Glutamatergic neuron (in vitro differentiated cells): ENCODE measurements at places on chromosomes 5 and 9. TPM values are rescaled to one million over a fixed set of nuclear protein-coding genes. Genes with fewer than 3 reads are reported as not detected.

DNA sequence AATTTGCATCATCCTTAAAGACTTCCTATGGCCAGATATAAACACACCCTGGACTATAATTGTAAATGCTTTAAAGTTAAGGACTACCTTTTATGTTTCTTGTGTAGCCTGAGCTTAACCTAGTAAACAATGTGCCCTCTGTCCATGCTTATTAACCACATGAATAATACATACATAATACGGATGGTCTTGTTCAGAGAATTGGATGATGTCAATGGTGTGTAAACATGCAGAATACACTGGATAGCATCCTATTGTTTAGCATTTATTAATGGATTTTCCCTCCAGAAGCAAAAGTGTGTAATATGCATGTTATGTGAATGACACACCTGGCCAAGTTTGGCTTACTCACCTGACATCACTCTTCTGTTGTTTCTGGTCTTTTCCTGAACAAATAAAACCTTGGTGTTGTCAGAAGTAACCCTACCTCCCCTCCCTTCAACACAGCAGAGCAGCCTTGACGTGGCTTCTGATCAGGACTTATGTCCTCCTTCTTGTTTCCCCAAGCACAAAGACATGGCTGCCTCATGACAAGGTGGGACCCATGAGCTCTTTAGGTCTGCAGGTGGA, 517.9 kb downstream of the MTRR start:
- H3K27me3 ChIP-seq: peaks cover 3% of the 10 kb centered on the region
- H3K4me1 ChIP-seq: peaks cover 4% of the 10 kb centered on the region
- no peak for DNase-seq
- no peak overlapping the region for H3K27ac ChIP-seq
- H3K4me3 ChIP-seq: no peak overlapping the region

- peak overlapping the region; percentile 47 for H3K4me3 ChIP-seq
- peaks cover 43% of the 10 kb centered on the region for H3K4me1 ChIP-seq
- peak overlapping the region; percentile 82 for H3K27ac ChIP-seq
These were observed 5.2 kb downstream of the NTMT1 start for GRCh38 chr9:129630967-129631673.

GRCh38 chr9:126549246-126550006, 64.3 kb upstream of the LMX1B start:
- no peak overlapping the region for H3K4me3 ChIP-seq
- no peak overlapping the region for H3K27ac ChIP-seq
- H3K36me3 ChIP-seq: peaks cover 5% of the 10 kb centered on the region
- H3K27me3 ChIP-seq: no peaks in the 10 kb centered on the region
- DNase-seq: no peak
- no peaks in the 10 kb centered on the region for H3K4me1 ChIP-seq

- H3K36me3 ChIP-seq: no peaks in the 10 kb centered on the region
- H3K4me1 ChIP-seq: no peaks in the 10 kb centered on the region
- H3K27ac ChIP-seq: no peak overlapping the region
- H3K4me3 ChIP-seq: no peak overlapping the region
These were observed 259.3 kb downstream of the TUSC1 start for GRCh38 chr9:25418974-25419373.

GRCh38 chr9:134432471-134432870, 106.2 kb downstream of the RXRA start:
- no peak for DNase-seq
- H3K27me3 ChIP-seq: peaks cover 8% of the 10 kb centered on the region
- H3K36me3 ChIP-seq: no peaks in the 10 kb centered on the region
- no peak overlapping the region for H3K4me3 ChIP-seq

DNA sequence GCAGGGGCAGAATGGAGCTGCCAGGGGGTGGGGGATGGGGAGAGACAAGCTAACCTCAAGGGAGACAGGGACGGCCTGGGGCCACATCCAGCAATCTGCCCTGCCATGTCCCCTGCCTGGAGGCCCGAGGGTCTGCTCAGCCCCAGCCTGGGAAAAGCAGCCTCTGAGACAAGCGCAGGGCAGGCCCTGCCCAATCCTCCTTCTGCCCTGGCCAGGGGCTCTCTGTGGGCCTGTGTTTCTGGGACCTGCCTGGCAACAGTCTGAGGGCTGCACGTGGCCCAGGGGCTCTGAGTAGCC, 13.9 kb upstream of the QSOX2 start:
- peak; percentile 53 for DNase-seq
- no peak overlapping the region for H3K27ac ChIP-seq
- H3K27me3 ChIP-seq: peaks cover 2% of the 10 kb centered on the region
- H3K4me1 ChIP-seq: peaks cover 19% of the 10 kb centered on the region

GRCh38 chr5:105238561-105238960, 1676.0 kb upstream of the NUDT12 start:
- H3K36me3 ChIP-seq: no peaks in the 10 kb centered on the region
- no peaks in the 10 kb centered on the region for H3K27me3 ChIP-seq
- no peak for DNase-seq
- H3K27ac ChIP-seq: no peak overlapping the region
- H3K4me3 ChIP-seq: no peak overlapping the region

DNA sequence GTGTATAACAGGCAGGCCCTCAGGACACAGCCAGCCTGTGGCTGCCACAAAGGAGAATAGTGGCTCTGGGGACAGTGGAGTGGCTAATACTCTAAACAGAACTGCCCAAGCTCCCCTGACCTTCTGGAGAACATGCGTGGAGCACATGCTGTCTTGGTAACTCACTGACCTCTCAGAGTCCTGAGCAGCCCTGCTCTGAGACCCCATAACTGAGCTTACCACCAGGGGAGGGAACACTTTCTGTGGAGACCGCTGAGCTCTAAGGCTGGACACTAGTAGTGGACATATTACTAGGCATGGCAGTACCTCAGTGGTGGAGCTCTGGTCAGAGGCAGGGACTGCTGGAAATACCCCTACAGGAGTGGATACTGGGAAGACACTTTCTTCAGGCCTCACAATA, 60.2 kb upstream of the SPTLC1 start:
- H3K4me1 ChIP-seq: no peaks in the 10 kb centered on the region
- peaks cover 2% of the 10 kb centered on the region for H3K27me3 ChIP-seq
- H3K27ac ChIP-seq: no peak overlapping the region

GRCh38 chr5:113900816-113901215, 387.3 kb downstream of the YTHDC2 start:
- no peaks in the 10 kb centered on the region for H3K4me1 ChIP-seq
- no peaks in the 10 kb centered on the region for H3K27me3 ChIP-seq
- DNase-seq: no peak
- H3K36me3 ChIP-seq: no peaks in the 10 kb centered on the region

GRCh38 chr5:136682986-136683385, 317.6 kb upstream of the TRPC7 start:
- no peak overlapping the region for H3K4me3 ChIP-seq
- H3K27me3 ChIP-seq: no peaks in the 10 kb centered on the region
- H3K27ac ChIP-seq: no peak overlapping the region
- no peak for DNase-seq

DNA sequence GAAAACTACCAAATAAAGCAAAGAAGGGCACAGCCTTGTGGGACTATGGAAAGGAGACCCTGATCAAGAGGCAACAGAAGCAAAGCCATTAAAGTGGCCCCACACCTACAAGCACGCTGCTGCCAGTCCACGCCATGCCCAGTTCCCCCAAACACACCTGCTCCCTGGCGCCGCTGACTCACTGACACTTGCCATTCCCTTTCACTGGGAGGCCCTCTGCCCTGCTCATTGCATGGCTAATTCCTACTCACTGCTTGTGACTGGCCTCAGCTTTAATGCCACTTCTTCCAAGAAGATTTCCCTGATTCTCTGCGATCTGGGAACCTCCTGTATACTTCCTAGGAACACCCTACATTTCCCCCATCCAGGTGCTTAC, 71.2 kb upstream of the TAF1L start:
- H3K4me1 ChIP-seq: no peaks in the 10 kb centered on the region
- H3K27ac ChIP-seq: no peak overlapping the region
- no peaks in the 10 kb centered on the region for H3K27me3 ChIP-seq
- no peaks in the 10 kb centered on the region for H3K36me3 ChIP-seq
- H3K4me3 ChIP-seq: no peak overlapping the region

- H3K4me3 ChIP-seq: no peak overlapping the region
- peaks cover 12% of the 10 kb centered on the region for H3K4me1 ChIP-seq
- no peaks in the 10 kb centered on the region for H3K36me3 ChIP-seq
- no peak for DNase-seq
- no peak overlapping the region for H3K27ac ChIP-seq
These were observed 893.2 kb downstream of the DTWD2 start for GRCh38 chr5:118095115-118095514.

- H3K4me3 ChIP-seq: no peak overlapping the region
- H3K27ac ChIP-seq: no peak overlapping the region
- no peak for DNase-seq
- peaks cover 1% of the 10 kb centered on the region for H3K27me3 ChIP-seq
- no peaks in the 10 kb centered on the region for H3K36me3 ChIP-seq
These were observed 745.3 kb downstream of the NR2F1-AS1 start for GRCh38 chr5:92835712-92836111.

DNA sequence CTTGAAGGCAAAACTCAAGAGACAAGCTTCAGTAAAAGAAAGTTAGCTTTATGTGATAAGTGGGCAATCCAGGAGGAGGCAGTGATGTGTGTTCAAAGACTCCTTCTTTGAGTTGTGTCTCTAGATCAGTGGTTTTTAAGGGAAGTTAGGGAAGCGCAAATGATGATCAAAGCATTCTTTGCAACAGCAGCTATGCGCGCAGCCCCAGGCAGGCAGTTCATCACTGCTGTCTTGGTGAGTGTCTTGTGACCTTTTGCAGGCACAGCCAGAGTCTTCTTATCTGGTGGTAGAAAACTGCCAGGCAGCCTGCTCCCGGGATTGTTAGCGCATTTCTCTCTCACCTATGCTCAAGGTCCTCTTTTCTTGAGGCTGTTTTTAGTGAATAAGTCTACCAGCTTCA, 40.3 kb upstream of the CLK4 start:
- H3K4me3 ChIP-seq: no peak overlapping the region
- peaks cover 8% of the 10 kb centered on the region for H3K36me3 ChIP-seq
- H3K4me1 ChIP-seq: peaks cover 3% of the 10 kb centered on the region

GRCh38 chr9:35397216-35397698, 92.7 kb upstream of the RUSC2 start:
- no peak overlapping the region for H3K27ac ChIP-seq
- H3K36me3 ChIP-seq: peaks cover 28% of the 10 kb centered on the region
- DNase-seq: no peak

GRCh38 chr9:98930792-98931191, 12.9 kb upstream of the COL15A1 start:
- peaks cover 3% of the 10 kb centered on the region for H3K4me1 ChIP-seq
- no peak overlapping the region for H3K4me3 ChIP-seq
- no peak for DNase-seq
- H3K27ac ChIP-seq: no peak overlapping the region
- no peaks in the 10 kb centered on the region for H3K36me3 ChIP-seq

- no peak overlapping the region for H3K27ac ChIP-seq
- H3K4me3 ChIP-seq: no peak overlapping the region
- H3K27me3 ChIP-seq: no peaks in the 10 kb centered on the region
- H3K36me3 ChIP-seq: no peaks in the 10 kb centered on the region
- DNase-seq: no peak
These were observed 167.9 kb upstream of the PAPPA start for GRCh38 chr9:115985657-115986056.

DNA sequence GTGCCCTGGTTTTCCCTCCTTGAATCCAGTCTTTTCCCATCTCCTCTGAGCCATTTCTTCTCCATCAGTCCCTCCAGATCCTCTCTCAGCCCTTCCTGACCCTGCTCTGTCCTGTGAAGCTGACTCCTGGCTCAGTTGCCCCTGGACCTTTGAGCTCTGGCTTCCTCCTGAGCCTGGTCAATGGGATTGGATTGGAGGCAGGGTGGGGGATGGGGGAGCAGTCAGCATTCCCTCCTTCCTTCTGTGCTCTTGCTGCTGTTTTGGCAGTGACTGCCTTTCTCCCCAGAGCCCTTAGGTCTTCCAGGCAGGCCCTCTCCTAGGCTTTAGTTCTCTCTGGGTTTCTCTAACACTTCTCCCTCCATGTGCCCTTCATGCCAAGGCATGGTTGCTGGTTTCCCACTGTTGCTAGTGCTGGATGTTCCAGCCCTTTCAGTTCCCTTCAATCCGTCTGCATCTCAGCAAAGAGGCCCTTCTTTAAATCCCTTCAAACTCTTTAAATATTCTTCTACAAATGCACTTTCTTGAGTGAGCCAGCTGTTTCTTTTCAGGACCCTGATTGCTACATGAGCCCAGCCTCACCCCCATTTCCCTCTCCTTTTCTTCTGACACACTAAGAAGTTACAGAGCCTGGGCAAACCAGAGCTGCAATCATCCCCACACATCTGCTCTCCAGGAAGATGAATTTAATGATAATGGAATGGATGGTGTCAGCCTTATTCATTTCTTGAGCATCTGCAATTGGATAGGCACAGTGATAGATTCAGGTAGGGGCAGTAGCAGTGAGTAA, 2.2 kb downstream of the TNFSF15 start:
- H3K4me3 ChIP-seq: no peak overlapping the region
- H3K27ac ChIP-seq: no peak overlapping the region
- no peaks in the 10 kb centered on the region for H3K36me3 ChIP-seq
- peaks cover 16% of the 10 kb centered on the region for H3K4me1 ChIP-seq

DNA sequence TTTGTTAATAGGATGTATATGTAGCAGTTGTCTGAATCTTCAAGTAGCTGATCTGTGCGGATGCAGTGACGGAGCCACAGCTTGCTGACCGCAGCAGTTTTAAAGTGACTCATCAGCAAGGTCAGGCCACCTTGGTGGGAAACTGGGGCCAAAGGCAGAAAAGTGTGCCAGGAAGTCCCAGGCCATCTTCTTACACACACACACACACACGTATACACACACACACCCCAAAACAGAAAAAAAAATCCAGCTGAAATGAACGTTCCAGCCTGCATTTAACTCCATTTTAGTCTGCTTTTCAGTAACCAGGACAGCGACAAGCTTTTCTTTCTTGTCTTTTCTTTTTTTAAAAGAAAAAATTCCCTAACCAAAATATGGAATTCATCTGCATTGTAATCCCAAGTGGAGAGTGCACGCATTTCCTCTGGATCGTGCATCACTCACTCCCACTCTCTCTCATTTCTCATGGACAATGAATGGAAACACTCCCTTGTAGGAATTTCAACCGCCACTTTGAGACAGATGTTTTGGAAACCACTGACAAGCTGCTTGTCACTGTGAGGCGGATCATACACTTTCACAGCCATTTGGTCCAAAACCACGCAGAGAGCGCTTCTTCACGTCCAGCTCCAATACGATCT, 103.9 kb downstream of the LHFPL2 start:
- H3K27ac ChIP-seq: no peak overlapping the region
- peaks cover 16% of the 10 kb centered on the region for H3K4me1 ChIP-seq
- H3K4me3 ChIP-seq: no peak overlapping the region
- no peaks in the 10 kb centered on the region for H3K36me3 ChIP-seq
- peaks cover 7% of the 10 kb centered on the region for H3K27me3 ChIP-seq
- no peak for DNase-seq

GRCh38 chr9:134390947-134391318, 64.7 kb downstream of the RXRA start:
- peaks cover 10% of the 10 kb centered on the region for H3K27me3 ChIP-seq
- no peak overlapping the region for H3K27ac ChIP-seq
- DNase-seq: no peak
- H3K4me1 ChIP-seq: peaks cover 12% of the 10 kb centered on the region

Gene SLC4A9
- not detected for total RNA-seq

Gene IFNK
- total RNA-seq: not detected

Gene TMEM215
- 0.27 TPM for total RNA-seq

Gene GPR150
- total RNA-seq: not detected

Gene CACFD1
- 45.4 TPM for total RNA-seq

Gene HRH2
- not detected for total RNA-seq
